Foreskin fibroblast (primary cell): ENCODE measurements at places on chromosomes 2 and 18.

- peak; percentile 83 for DNase-seq
Measured at GRCh38 chr2:117835990-117836760, 21.7 kb downstream of the DDX18 start.

DNA sequence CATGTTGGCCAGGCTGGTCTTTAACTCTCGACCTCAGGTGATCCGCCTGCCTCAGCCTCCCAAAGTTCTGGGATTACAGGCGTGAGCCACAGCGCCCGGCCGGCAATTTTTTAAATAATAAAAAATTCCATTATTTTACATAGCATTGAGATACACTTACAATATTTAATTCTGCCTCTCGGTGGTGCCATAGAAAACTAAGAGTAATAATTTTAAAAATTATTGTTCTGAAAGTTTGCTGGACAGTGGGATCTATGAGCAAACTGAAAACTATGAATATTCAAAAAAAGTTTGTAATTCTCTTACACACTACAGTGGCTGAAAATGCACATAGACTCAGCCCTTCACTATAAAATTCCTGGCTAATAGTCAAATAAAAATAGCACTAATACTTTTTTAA lies 90.9 kb upstream of the STON1 start:
- DNase-seq = no peak

GRCh38 chr18:74806700-74807416 lies 209.2 kb downstream of the ZNF407 start:
- DNase-seq = peak; percentile 86

- no peak for DNase-seq
Measured at GRCh38 chr2:155115846-155116245, 417.4 kb downstream of the KCNJ3 start.

- no peak for DNase-seq
Measured at GRCh38 chr2:31893094-31893493, 117.7 kb downstream of the MEMO1 start.

DNA sequence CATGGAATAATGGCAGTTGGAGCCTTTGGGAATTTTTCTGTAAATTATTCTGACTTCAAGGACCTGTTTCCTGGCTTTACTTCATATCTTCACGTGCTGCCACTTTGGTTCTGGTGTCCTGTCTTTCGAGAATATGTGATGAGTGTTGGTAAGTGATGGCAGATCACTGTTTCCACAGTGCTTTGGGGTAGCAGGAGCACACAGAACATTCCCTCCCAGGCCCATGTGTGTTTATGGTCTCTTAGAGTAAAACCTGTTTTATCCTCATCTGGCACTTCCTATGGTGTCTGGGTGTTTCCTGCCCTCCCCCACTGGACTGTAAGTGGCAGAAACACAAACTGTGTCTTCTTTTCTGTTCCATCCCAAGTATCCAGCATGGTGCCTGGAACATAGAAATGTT lies 17.9 kb downstream of the MOGAT1 start:
- DNase-seq = no peak

DNA sequence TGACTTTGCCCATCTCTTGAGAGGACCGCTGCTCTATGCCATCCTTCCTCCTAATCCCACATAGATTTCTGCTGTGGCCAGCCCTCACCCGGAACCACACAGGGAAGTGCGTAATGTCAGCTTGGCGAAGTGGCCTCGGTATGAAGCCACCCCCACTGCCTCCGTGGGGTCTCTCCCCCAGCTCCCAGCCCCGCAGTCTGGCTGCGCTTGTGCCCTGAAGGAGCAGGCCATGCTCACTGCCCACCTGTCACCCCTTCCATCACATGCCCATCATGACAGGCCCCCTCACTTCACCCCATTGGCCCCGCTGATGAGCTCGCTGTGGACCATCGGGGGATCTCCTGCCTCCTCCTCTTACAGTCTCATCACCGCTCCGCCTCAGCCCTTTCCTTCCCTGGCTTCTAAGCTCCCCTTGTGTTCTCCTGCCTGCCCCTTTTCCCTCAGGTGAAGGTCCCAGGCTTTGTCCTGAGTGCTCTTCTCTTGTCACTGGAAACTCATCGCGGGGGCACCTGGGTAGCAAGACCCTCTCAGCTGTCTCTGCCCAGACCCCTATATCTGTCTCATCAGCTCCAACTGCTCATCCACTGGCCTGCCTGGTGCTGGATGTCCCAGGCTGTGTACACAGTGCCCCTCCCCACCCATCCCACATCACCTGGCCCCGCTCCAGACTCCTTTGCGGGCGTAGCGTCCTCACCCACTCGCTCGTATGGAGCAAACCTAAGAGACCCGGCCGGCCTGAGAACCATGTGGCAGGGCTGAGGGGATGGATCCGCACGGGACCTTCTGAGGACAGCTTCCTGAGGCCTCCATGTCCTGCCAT lies 81.7 kb downstream of the GLI2 start:
- no peak for DNase-seq

- DNase-seq = no peak
Measured at GRCh38 chr2:127400533-127400896, 12.7 kb upstream of the MAP3K2 start.

- DNase-seq = no peak
Measured at GRCh38 chr2:69950241-69950640, 11.2 kb downstream of the ASPRV1 start.

- DNase-seq = no peak
Measured at GRCh38 chr18:45328811-45329210, 286.5 kb upstream of the SLC14A2 start.

DNA sequence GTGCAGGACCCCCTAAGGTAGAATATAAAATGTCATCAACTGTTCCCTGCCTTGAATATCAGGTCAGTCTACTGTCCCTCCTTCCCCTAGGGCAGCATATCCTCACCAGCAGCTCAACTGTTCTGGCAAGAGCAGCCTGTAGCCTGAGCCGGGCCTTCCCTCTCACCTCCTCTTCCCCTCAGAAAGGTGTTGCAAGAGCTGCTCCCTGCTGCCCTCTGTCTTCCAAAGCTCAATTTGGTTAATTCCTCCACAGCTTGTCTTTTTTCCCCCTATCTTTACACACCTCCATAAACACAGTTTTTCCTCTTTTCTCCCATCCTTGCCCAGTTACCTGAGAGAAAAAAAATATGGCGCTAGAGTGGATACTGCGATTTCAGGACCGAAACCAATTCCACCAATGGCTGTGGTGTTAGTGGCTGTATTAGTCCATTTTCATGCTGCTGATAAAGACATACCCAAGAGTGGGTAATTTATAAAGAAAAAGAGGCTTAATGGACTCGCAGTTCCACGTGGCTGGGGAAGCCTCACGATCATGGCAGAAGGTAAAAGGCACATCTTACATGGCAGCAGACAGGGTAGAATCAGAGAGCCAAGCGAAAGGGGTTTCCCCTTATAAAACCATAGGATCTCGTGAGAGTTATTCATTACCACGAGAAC lies 184.7 kb downstream of the MREG start:
- peak; percentile 54 for DNase-seq

DNA sequence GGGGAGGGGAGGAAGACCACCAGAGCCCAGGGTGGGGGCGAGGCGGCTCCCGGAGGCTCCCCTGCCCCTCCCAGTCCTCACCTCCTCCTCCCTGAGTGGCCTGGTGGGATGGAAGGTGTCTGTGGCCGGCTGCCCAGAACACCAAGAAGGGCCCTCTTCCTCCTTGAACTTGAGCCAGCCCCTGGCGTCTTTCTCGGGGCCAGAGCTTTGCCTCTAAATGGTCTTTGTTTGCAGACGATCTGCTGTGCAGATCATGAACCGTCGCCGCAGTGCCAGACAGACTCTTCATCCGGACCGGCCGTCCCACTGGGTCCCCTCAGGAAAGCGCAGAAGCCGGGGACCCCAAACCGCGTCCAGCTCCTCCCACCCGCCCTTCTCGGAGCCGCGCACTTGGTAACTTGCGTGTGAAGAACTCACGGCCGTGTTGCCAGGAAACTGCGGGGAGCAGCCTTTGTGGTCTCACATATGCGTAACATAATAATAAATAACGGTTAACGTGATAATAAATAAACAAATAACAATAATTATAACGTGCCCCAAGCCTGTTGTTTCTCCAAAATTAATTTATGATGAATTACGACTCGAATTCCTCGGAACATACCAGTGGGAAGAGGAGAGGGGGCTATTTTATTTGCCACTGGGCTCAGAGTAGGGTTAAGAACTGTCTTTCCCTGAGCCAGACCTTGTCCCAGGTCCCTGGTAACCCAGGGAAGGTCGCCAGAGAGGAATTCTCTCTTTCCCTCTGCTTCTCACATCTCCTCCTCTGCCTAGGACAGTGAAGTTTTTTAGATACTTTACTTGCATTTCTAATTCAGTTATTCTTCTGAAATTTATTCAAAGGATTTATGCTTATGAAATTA lies 41.0 kb downstream of the PTGR3 start:
- no peak for DNase-seq

DNA sequence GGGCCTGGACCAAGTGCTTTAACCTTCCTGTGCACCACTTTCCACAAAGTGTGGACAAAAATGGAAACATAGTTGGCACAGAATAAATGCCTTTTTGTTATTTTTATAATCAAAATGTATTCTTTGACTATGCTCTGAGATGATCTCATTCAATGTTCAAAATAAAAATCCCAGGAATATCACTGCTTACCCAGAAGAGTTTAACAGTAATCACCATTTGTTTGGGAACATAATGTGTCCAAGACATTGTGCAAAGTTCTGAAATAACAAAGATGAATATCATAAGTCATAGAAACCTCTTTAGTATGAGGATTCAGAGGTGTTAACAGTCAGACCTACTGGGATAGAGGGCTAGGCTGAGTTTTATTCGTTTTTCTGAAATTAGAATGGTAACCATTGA lies 668.1 kb downstream of the CNTNAP5 start:
- DNase-seq = no peak

DNA sequence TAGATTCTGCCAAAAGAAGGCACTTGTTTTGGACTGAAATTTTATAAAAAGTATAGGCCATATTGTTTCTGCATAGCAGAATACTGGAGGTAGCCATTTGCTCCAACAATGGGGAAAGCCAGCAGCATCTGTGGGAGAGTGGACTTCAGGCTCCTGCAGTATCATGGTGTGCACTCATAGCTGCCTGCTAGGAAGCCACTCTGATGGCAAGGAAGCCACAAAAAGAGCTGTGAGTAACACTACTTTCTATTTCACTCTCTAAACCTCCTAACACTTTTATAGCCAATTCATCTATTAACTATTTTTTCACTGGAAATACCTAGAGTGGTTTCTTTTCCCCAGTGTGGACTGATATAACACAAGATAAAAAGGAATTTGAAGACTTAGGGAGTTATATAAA lies 144.4 kb upstream of the KCNJ3 start:
- DNase-seq = no peak

- no peak for DNase-seq
Measured at GRCh38 chr2:11245322-11245721, 90.1 kb downstream of the SLC66A3 start.

GRCh38 chr2:225894236-225894980 lies 494.9 kb downstream of the NYAP2 start:
- peak; percentile 37 for DNase-seq

DNA sequence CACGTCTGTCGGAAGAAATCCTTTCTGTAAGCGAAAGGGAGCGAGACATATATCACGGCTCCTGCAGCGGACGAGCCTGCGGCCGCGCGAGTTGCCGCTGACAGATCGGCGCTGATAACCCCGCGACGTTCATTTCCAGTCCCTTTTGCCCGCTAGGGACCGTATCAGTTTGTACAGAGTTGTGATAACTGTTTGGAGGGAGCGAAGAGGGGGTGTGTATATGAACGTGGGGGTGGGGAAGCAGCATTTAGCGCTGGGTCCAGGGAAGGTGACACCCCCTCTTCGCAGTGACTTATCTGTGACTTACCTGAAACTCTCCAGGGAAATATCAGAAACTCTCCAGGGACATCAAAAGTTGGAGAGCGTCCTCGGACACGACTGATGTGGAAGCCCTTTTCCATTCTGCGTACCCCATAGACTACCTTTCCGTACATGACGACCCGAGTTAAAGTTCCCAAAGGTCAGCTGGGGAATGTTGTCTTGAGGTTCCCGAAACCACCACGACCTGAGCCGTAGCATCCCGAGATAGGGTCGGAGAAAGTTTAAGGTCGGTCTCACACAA lies 948 bp upstream of the GATA6 start:
- peak; percentile 33 for DNase-seq
